ENCODE measurements at places on chromosomes 4 and X.

- DNase-seq: peak; percentile 4
Observed at GRCh38 chrX:45621376-45622041, 420.8 kb upstream of the DIPK2B start.

DNA sequence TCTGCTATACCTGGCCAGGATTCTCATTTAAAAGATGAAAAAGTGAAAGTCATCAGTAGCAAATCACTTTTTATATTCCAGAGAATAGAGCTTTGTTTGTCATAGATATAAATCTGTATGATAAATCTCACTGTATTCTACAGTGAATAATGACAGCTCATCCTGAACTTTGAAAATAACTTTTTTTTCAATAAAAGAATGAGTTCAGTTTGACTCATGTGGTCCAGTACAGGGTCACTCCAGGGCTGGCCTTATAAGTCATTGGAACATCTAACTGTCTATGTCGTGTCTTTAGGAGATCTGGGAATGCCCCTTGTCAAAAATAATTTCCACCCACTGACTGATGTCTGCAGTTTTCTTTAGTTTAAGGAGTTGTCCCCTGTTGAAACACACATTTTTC lies 18.5 kb upstream of the CXCL8 start:
- DNase-seq: no peak

- no peak for DNase-seq
Observed at GRCh38 chr4:143273160-143273917, 63.3 kb upstream of the GAB1 start.

GRCh38 chr4:6926081-6926480 lies 16.5 kb downstream of the TBC1D14 start:
- DNase-seq: no peak

DNA sequence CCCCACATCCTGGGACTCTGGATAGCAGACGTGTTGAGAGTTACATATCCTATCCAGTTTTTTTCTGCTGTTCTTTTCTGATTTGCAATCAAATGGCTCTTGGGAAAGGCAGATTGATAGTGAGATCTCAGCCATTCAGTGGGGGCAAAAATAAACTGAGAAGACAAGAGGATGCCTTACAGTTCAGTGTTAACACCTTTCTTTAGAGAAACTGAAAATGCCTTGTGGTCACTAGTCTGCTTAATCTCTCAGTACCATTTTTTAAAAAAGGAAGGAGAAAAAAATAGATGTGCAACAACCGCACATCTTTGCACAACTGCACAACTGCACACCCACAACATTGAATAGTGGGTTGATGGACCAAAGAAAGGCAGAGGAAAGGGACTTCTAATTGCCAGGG lies 109.3 kb downstream of the ARHGEF9 start:
- DNase-seq: no peak

GRCh38 chr4:182369211-182369610 lies 126.0 kb downstream of the TENM3 start:
- DNase-seq: no peak

DNA sequence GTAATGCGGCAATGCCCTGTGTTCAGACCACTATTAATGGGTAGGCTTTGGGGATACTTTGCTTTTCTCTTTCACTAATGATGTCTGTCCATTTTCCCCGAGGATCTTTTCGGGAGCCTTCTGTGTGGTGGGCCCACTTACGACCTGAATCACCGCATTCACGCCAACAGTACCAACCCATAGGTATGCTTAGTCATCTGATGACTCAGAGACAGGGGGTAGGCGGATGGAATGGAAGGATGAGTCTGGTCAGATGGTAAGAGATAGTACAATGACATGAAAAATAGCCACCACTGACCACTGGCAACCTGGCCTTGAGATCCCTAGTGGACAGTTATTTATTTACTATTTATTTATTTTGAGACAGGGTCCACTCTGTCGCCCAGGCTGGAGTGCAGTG lies 76.0 kb upstream of the DHRSX start:
- DNase-seq: no peak

- DNase-seq: no peak
Observed at GRCh38 chrX:126551725-126552312, 795 bp downstream of the DCAF12L1 start.

GRCh38 chrX:20711366-20711765 lies 444.7 kb upstream of the RPS6KA3 start:
- no peak for DNase-seq

DNA sequence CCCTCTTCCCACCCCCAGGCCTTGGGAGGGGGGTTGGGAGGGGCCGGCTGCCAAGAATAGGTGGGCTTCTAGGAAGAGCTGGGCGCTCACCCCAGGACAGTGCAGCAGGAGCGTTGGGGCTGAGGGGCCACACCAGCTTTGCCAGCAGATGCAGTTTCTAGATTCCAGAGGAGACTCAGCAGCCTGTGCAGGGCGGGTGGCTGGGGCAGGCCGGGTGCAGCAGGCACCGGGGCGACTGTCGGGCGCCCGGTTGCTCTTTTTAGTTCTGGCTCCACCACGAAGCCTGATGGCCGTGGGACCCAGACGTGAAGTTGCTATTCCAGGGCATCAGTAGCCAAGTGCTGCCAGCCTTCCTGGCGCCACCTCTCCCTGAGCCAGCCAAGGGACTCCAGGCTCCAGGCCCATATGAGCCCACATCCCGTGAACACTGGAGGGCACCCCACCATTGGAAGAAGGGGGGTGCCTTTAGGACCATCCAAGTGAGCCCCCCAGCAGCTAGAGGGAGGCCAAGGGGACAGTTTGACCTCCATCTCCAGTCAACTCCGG lies 5.8 kb downstream of the SSR4 start:
- DNase-seq: no peak

- no peak for DNase-seq
Observed at GRCh38 chrX:103663981-103664762, 22.3 kb downstream of the MORF4L2 start.

Measured in stimulated activated naive CD8-positive, alpha-beta T cell treated with anti-CD3 and anti-CD28 coated beads, Interleukin-15, Interleukin-2, amounts not matched to agents 100 U/mL and 50 U/mL, for 24 hours (primary cell).